SK-N-DZ (cell line): ENCODE measurements at places on chromosomes 2 and 18.

DNA sequence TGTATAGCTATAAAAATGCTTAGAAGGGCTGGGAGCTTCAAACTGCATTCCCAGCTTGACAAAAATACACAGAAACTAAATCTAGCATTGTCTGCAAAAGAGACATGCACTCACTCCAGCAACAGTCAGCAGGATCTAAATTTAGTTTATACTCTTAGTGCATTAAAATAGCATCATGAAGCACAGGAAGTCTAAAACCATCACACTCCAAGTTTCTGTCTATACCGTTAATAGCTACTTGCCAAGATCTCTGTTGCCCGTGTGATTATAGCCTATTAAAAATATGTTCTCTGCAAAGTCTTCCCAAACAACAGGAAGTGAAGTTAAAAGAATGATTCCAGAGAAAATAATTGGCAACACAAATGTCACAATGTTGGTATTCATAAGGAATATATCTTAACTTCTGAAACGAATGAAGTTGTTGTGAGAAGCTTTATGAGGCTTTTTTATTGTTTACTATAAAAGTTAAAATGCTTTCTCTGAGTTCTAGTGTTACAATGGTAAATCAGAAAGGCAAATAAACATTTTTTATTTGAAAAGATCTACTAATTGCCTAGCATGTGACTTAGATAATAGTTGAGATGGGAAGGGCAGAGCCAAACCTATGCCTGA, 184.2 kb downstream of the ZNF385B start:
- no peak for DNase-seq

DNA sequence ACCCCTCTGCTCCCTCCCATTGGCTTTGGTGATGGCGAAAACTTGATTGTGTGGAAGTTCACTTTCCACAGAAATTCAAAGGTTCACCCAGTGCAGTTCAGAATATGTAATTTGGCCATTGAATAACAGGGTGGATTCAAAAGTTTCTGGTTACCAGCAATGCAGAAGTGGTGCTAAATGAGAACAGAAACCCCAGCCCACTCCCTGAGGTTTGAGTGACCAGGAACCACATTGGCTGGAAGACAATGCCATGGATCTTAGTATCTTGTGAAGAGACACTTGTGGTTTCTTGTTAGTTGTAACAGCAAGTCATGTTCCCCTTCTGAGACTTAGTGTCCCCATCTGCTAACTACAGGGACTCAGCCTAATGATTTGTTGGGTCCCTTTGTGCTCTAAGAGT, 49.8 kb downstream of the QPCT start:
- DNase-seq: no peak

GRCh38 chr18:35155398-35156117, 85.3 kb upstream of the ZNF397 start:
- DNase-seq: peak; percentile 78

DNA sequence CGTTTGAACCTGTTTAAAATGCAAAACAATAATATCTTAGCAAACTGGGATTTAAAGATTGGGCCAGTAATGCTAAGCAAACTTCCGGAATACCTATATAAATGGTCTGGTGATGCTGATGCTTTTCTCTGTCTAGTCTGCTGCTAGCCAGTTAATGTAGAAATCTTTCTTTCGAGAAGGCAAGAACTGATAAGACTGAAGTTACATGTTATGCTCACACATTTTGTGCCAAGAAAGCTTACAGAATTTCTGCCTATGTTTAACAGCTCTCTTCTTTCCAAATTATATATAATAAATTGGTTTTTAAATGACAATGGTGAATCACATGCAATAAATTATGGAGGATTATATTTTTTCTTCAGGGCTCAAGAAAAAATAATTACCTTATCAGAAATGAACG, 37.9 kb downstream of the GCA start:
- DNase-seq: no peak

GRCh38 chr18:51537487-51537886, 340.0 kb upstream of the MEX3C start:
- DNase-seq: peak; percentile 1

- no peak for DNase-seq
These were observed 63.5 kb upstream of the FN1 start for GRCh38 chr2:215499331-215499730.

- no peak for DNase-seq
These were observed 63.6 kb upstream of the SH3RF3 start for GRCh38 chr2:109065391-109065734.

DNA sequence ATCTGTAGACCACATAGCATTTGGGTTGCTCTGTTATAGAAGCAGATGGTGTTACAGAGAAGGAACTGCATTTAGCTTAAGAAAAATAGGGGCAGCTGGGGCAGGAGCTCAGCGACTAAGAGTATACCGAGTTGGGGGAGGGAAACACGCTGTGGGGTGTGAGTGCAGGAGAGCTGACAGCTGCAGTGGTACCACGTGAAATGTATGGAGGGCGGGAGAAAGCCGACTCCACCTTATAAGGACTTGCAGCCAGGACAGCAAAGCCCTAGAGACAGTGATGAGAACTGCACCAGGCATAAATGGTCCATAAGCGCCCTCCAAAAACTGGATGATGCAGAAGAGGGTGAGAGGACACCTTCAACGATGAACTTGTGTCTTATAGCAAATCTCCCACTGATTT, 237.6 kb downstream of the PRKCE start:
- DNase-seq: peak; percentile 91

GRCh38 chr18:8045884-8046281, 478.8 kb downstream of the PTPRM start:
- no peak for DNase-seq

DNA sequence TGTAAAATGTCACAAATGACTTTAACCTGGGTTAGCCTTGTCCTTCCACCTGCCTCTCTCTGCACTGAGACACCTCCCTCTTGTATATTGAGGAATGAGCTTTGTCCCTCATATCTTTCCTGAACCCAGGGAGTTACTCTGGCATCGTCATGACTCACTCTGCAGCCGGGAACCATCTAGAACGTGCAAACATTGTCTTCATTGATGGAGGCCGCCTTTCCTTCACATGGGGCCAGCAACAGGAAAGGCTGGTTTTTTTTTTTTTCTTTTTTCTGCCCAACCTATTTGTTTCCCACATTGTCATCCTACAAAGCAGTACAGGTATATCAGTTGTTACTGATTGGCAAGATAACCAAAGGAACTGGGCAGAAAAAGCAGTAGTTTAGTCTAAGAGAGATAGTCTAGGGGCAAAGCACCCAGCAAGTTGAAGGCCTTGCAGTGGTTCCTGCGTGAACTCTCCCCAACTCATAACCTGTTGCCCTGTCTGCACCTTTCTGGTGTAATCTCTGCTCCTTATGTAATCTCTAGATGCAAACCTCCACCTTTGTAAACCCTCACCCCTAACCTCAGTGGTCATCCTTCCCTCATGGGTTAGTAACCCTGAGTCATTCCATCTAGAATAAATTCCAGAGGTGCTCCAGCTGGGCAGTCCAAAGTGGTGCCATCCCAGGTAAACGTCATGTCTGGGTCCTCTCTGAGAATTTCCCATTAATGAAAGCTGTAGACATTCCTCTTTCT, 38.3 kb downstream of the SLC40A1 start:
- DNase-seq: no peak

GRCh38 chr2:156156580-156156979, 175.9 kb downstream of the NR4A2 start:
- peak; percentile 39 for DNase-seq

DNA sequence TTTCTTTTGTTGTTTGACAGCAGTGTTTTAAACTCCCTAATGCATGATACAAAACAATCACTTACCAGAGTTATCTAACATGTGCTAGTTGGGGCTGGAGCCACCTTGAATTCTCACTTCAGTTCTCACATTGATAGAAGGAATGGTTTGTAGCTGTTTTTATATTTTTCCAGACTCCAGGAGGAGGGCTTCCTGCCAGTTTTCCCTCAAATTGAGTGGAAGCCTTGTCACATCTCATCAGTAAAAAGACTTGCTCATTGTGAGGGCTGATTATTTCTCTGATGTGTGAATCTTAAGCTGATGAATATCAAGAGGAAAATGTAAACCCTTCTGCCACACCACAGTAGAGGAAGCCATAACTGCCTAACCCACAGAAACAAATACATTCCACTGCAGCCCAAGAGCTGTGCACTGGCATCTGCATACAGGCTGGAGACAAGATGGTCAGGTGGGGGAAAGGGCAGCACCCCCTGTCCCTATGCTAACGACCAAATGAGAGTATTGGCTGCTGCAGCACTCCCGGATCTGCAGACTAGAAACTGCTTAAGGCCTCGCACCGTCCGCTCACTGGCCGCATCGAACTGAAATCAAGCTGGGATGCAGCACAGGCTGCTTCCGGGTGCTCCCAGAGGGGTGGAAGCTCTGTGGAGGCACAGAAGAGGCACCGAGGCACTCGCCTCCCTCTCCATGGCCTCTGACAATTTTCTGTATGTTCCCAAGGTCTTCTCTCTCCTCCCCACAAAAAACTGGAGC, 73.7 kb upstream of the TPO start:
- no peak for DNase-seq
